Kasumi-1 (cell line): ENCODE measurements at places on chromosomes 5 and 9.
A peak's percentile ranks its signal among the peaks of the same experiment; 100 is the strongest.

- DNase-seq, result peak; percentile 4
These were observed 644 bp downstream of the TSC1 start for GRCh38 chr9:132943651-132944293.

DNA sequence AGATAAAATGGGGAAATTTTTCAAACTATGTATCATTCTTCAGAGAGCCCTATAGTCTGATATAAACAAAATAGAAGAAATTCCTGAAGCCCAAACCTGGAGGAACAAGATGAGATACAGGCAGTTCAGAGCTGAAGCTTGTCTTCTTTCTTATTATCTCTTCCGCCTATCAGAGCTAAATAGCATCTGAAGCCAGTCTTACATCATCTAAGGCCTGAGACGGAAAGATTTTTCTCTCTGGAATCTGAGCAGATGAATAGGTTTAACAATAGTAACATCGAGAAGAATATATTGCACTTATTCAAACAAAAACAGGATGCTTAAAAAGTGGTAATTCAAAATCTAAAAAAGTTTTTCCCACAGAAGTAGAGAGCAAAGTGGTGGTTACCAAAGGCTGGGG is 59.8 kb downstream of the LPAR1 start:
- DNase-seq, result no peak

- no peak for DNase-seq
These were observed 6.8 kb downstream of the ENC1 start for GRCh38 chr5:74633695-74634094.

DNA sequence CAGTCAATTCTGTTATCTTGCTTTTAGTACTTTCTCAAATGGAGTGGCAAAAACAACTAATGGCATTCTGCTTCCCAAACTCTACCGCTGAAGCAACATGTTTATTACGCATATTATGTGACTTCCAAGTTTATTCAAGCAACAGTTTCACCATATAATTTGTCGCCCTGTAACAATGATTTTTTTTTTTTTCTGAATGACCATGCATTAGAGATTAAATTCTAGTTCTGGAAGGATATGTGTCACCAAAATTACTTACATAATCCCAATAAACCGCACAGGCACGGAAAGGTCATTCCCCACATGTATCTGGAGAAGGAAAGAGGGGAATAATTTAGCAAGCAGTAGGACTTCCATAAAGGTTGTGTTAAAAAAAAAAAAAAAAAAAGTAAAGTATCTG is 691.8 kb downstream of the DNAH5 start:
- DNase-seq, result no peak

GRCh38 chr9:129351642-129352145 is 173.6 kb upstream of the IER5L start:
- DNase-seq, result peak; percentile 37

DNA sequence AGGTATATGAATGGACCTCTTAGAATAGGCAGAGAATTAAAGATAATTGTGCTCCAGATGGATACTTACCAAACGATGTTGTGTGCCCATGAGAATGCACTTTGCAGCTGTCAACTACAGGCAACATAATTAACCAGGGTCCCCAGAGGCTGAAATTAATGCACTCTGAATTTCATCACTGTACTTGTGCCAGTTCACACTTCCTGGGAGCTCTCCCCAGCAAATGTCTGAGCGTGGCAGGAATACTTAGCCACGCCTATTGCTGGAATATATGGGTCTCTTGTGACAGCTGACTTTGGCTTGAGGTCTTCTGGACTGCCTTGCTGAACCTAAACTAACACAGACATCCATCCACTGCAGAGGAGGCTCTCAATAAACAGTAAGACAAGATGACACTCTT is 11.9 kb upstream of the C1QTNF2 start:
- DNase-seq, result no peak

DNA sequence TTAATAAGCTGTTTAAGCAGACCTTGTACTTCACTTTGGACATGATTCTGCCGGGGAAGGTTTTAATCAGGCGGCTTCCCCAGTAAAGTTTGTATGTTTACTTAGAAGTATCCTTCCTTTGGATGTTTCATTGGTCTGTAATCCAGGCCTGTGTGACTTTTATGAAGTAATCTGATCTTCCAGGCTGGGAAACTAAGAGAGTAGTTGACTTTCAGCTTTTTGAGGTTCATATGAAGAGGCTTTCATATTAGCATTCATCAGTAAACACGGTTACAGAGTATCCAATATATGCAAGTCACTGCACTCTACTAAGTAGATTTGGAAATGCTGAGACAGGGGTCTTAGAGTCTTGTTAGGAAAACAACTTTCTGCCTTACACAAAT is 1.1 kb downstream of the DNAJC21 start:
- no peak for DNase-seq

DNA sequence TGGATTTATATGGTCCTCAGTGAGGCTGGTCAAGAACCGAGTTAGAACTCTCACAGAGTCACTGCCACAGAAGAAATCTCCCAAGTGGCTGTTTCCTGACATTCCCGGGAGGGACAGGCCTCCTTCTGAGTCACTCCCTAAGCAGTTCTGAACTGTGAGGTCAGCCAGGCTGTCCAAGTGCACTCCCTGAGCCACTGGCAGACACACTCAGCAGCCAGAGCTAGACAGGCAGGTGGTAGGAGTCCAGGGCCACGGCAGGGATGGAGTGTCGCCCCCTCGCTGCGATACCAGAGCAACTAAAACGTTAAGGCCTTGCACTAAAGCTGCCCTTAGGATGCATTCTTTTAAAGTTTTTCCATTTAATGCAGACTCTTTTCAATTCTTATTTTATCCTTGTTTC is 3.4 kb downstream of the IL4 start:
- no peak for DNase-seq

GRCh38 chr9:108860354-108860753 is 1.7 kb upstream of the ACTL7A start:
- DNase-seq, result peak; percentile 9

DNA sequence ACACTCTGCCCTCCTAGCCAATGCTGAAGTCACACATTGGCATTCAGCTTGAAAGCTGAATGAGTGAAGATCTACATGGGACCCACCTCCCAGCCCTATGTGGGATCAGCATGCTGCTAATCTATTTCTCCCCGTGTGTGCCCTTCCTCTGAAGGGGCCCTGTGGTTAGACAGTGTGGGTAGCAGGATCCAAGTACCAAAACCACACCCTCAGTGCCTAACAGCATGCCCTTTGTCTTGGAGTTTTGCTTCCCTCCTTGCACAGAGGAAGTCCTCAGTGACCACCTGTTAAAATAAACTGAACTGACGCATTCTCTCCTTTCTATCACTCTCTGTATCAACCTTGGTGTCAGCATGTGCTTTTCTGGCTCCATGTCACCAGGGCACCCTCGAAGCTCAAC is 25.0 kb downstream of the SH3TC2 start:
- peak; percentile 57 for DNase-seq
